ENCODE measurements at places on chromosomes 3 and 15.

GRCh38 chr3:157906627-157907026 is 199.6 kb downstream of the SHOX2 start:
- DNase-seq, result no peak

DNA sequence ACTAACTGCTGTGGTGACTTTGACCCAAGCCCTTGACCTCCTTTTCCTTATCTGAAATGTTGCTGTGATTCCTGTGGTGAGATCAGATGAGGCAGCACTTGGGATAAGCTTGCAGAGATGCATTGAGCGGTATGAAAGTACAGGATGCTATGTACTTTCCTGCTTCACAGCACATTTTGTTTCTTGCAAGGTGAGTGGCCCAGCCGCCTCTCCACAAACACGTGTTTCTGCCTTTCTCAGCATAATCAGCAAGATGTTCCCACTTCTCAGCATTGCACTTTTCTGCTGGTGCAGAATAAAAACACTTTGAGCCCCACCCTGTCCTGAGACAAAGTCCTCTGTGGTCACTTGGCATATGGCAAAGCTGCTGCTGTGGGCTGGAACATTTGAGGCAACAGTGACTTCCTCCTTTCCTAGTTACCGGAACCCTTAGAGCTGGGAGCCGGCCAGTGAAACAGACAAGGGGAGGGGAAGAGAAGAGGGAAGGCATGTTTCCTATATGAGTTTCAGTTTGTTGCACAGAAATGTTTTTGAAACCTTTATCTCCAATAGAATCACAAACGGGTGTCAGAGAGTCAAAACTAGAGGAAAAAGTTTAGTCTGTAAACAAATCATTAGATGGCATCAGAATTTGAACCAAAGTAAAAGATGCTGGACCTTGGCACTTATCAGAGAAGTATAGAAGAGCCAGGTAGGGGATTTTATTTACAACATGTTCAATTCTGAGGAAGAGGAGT is 5.0 kb downstream of the NUDT16 start:
- no peak for DNase-seq

DNA sequence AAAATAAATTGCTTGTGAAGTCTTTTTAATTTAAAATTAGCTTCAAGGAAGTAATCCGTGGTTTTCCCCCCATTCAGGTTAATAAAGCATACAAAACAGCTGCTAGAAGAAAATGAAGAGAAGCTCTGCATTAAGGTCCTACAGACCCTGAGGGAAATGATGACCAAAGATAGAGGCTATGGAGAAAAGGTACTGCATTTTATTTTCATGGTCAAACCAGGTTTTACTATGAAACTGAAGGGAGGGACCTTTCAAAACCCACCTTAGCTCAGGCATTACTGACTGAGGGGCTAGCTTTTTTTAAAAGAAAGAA is 218.5 kb downstream of the ITPR1 start:
- no peak for DNase-seq

DNA sequence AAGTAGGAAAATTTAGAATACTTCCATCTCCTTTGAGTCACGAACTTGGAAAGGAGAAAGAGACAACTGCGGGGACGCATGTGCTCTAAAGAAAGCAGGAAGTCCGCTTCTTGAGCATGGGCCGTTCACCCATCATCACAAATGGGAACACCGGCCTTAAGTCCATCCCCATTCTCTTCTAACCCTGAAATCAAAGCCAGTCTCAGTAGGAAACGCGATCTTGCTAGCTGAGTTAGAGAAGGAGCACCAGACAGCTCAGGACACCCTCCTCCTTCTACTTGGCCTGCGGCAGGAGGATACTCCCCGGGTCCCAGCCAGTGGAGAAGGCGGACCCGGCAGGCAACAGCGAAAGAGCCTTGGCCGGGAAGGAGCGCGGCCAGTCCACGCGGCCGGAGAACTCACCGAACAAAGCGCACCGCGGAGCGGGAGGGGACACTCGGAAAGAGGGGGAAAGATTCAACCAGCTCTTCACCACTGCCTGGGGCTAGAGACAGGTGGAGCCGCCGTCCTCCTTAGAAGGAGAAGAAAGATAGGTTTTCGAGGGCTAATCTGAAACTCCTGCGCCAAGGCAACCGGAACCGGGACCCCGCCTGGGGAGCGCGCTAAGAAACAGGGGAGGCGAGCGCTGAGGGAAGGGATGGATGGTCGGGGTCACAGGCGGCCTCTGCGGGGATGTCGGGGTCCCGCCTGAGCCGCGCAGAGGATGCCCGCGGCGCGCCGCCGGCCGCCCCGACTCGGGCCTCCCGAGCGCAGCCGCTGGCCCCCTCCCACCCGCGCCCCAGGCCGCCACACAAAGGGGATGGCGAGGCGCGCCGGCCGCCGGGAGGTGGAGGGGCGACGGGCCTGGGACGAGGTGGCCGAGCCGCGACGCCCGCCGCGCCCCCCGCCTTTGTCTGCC is 818 bp downstream of the SLC4A7 start:
- peak; percentile 56 for DNase-seq

- DNase-seq, result no peak
Observed at GRCh38 chr3:45261333-45262110, 35.4 kb upstream of the TMEM158 start.

DNA sequence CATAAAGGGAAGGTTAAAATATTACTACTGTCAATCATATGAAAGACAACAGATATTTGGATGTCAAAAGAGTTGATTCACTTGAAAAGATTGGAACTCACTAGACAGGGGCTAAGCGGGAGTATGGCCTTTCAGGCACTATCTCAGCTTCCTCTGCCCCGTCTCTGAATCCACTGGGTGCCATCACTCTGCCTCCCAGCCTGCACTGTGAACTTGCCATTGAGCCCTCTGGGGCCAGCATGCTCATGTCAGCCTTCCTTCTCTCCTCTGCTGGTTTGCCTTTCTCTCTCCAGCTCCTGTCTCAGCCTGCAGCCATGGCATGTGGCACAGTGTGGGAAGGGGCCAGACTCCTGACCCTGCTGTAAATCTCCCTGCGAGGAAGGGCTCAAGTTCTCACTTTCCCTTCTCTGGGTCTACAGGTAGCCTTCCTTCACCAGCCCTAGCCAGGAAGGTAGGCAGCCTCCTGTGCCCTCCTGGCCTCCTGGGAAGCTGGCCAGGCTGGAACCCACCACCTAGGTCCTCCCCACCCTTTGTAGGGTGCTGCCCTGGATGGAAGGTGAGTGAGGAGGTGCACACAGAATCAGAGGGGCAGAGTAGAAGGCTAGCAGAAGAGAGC is 54.0 kb upstream of the SLCO2A1 start:
- DNase-seq, result no peak

GRCh38 chr3:13507570-13508339 is 27.6 kb downstream of the HDAC11 start:
- DNase-seq, result no peak

- DNase-seq, result no peak
Observed at GRCh38 chr3:70011582-70011981, 12.0 kb downstream of the SAMMSON start.

- no peak for DNase-seq
Observed at GRCh38 chr15:24878153-24878552, 76.6 kb upstream of the SNRPN start.

- no peak for DNase-seq
Observed at GRCh38 chr3:184184546-184185230, 1.3 kb upstream of the ABCF3 start.
